ENCODE measurements at places on chromosomes 2 and 18. TPM values are rescaled to one million over a fixed set of nuclear protein-coding genes. Genes with fewer than 3 reads are reported as not detected.

DNA sequence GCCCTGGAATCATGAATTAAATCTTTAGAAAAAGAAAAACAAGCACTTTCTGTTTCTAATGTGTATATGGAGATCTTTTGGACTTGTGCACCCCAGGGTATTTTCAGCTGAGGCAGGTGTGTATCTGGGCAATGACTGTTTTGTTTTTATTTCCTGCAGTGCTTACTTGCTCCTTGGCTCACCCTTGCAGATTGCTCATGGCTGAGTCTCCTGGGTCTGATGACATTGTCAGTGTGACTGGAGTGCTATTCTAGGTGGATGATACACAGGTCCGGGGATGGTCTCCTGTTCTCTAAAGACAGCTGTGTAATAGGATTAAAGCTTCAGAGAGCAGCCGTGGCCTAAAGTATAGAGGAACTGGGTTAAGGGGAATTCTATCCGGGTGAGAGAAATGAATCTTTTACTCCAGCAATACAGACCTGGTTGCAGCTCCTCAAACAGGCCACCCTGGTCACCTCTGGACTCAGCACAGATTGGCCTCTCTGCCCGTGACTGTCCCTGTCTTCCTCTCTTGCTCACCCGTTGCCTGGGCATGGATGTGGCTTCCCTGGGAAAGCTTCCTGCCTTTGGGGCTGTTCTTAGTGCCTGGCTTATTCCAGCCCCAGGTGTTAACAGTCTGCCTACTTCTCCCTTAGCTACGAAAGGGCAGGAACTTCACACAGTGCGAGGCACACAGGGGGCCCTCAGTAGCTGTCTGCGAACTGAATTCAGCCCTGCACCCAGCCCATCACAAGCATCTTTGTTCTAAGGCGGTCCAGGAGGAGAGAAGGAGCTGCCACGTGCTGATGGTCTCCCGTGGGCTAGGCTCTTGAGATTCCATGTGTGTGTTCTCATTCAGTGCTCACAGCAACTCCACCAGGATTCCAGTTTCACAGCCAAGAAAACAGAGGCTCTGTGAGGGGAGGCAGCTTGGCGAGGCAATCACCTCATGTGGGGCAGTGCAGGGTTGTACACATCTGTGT is 84.3 kb downstream of the ACOXL start:
- peaks cover 51% of the 10 kb centered on the region for H3K27me3 ChIP-seq
- H3K36me3 ChIP-seq: no peaks in the 10 kb centered on the region
- no peak for DNase-seq
- no peak overlapping the region for H3K27ac ChIP-seq
- H3K4me3 ChIP-seq: no peak overlapping the region

- no peak overlapping the region for H3K4me3 ChIP-seq
- peaks cover 14% of the 10 kb centered on the region for H3K36me3 ChIP-seq
- DNase-seq: no peak
- H3K27me3 ChIP-seq: no peaks in the 10 kb centered on the region
- no peak overlapping the region for H3K27ac ChIP-seq
Observed at GRCh38 chr2:216694826-216695217, 527 bp downstream of the IGFBP5 start.

DNA sequence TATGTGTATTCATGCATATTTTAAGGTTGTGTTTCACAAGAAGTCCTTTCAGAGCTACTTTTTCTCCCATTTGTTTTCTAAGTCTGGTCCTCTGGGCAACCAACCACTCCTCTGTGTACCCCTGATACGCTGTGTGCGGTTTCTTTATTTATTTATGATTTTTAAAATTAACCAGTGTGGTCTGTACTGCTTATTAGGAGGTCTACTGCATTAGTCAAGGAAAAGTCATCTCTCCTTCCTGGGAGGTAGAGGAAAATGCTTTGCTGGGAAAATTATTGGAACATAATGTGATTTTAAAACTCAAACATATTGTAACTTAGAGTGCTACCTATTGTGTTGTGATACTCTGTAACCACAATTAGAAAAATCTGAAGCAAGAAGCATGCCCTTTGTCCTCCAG is 1404.3 kb downstream of the SUCLG1 start:
- DNase-seq: no peak
- no peak overlapping the region for H3K27ac ChIP-seq
- no peaks in the 10 kb centered on the region for H3K27me3 ChIP-seq
- H3K36me3 ChIP-seq: no peaks in the 10 kb centered on the region
- H3K4me3 ChIP-seq: no peak overlapping the region

GRCh38 chr2:239192456-239192855 is 208.4 kb downstream of the HDAC4 start:
- no peaks in the 10 kb centered on the region for H3K27me3 ChIP-seq
- H3K36me3 ChIP-seq: peaks cover 4% of the 10 kb centered on the region
- no peaks in the 10 kb centered on the region for H3K4me1 ChIP-seq
- DNase-seq: no peak
- H3K27ac ChIP-seq: no peak overlapping the region
- no peak overlapping the region for H3K4me3 ChIP-seq

GRCh38 chr18:13179566-13180113 is 38.9 kb upstream of the LDLRAD4 start:
- no peaks in the 10 kb centered on the region for H3K36me3 ChIP-seq
- H3K4me1 ChIP-seq: no peaks in the 10 kb centered on the region
- DNase-seq: no peak
- H3K27ac ChIP-seq: no peak overlapping the region

DNA sequence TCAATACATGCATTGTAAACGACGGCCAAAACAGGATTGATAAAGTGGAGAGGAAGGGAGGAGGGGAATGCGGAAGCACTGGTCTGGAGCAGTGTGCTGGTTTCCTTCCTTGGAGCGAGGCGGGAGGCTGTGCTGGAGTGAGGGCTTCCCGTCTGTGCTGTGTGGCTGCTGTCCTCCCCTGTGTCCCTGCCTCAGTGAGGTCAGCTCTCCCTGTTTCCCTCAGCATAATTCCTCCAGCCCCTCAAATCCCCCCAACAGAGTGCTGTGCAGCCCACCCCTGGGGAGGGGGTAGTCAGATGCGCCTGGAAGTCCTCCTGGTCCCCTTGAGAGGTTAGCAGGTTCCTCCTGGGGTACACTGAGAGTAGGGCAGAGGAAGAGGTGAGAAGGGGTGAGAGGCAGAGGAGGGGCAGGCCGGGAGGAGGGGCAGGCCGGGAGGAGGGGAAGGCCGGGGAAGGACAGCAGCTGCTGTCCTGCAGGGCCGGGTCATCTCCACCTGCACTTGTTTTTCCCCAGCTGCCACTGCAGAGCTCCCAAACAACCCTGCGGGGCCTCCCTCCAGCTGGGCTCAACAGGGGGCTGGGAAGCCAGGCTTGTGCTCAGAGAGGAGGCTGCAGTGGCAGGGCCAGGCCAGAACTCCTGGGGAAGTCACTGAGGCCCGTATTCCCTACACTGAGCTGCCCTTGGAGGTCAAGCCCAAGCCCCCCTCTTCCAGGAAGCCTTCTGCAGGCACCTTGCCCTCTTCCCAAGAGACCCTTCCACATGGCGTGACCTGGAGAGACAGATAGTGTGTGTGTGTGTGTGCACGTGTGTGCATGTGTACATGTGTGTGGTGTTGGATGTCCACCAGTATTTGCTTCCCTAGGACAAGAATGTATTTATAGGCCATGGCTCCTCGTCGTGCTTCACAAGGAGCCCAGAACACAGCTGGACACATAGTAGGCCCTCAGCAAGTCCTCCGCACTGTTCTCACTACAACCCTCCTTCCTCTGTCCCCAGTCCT is 13.2 kb upstream of the ATP6V1B1 start:
- no peaks in the 10 kb centered on the region for H3K4me1 ChIP-seq
- H3K4me3 ChIP-seq: no peak overlapping the region
- no peak overlapping the region for H3K27ac ChIP-seq
- no peak for DNase-seq

DNA sequence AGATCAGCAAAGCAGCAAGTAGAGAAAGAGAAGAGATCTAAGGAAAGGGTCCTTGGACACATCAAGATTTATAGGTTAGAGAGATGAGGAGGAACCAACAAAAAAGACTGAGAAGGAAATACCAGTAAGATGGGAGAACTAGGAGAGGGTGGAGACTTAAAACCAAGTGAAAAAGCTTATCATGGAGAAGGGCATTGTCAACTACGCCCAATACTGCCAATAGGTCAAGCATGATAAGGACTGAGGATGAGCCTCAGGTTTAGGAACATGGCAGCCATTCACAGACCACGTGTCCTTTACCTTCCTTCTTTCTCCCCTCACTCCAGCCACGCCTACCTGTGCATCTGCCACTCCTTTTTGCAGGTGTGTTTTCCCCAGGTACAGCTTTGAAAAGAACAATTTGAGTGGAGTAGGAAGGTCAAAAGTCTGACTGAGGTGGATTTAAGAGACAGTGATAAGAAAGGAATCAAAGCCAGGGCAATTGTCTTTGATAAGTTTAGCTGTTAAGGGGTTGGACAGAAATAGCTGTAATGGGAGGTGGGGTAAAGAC is 238.7 kb downstream of the STK39 start:
- no peak overlapping the region for H3K4me3 ChIP-seq
- no peak for DNase-seq
- no peak overlapping the region for H3K27ac ChIP-seq
- no peaks in the 10 kb centered on the region for H3K4me1 ChIP-seq
- no peaks in the 10 kb centered on the region for H3K27me3 ChIP-seq

DNA sequence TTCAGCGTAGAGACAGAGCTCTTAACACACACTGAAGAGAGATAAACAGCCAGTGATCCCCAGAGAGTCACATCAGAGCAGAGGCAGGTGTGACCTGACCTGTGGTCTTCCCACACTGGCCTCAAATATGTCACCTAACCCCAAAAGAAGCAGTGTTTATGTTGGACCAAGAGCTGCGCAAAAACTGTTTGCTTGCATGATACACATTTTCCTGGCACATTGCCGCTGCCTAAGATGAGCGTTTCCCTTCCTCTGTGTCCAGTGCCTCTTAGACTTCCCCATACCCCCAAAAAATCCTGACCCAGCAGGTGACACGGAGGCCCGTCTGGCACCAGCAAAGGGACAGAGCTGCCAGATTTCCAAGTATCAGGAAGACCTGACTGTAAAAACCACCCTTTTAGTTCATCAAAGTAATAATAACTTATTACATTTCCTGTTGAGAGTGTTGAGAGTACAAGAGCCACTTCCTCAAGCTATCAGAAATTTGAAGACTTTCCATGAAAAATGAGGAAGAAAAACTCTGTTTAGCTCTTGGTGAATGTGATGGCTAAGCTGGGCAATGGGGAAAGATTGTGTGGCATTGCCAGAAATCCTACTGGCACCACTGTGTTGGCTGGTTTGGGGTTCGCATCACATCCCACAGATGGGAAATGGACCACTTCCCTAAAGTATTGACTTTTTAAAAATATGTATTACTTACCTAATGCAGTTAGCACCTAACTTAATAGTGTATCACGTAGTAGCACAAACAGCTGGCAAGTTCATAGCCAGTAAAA is 6.7 kb downstream of the TNFRSF11A start:
- peaks cover 68% of the 10 kb centered on the region for H3K36me3 ChIP-seq
- no peak for DNase-seq

DNA sequence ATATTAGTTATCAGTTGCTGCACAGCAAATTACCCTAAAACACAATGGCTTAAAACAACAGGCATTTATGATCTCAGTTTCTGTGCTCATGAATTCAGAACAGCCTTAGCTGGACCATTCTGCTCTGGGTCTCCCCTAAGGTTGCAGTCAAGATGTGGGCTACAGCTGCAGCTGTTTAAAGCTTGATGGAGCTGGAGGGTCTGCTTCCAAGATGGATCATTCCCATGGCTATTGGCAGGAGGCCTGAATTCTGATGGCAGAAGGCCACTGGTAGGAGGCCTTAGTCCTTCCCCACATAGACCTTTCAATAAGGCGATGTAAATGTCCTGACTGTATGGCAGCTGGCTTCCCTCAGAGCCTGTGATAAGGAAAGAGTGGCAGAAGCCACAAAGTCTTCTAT is 118.6 kb upstream of the SERPINE2 start:
- no peak overlapping the region for H3K4me3 ChIP-seq
- no peak for DNase-seq
- no peaks in the 10 kb centered on the region for H3K27me3 ChIP-seq
- H3K27ac ChIP-seq: no peak overlapping the region

DNA sequence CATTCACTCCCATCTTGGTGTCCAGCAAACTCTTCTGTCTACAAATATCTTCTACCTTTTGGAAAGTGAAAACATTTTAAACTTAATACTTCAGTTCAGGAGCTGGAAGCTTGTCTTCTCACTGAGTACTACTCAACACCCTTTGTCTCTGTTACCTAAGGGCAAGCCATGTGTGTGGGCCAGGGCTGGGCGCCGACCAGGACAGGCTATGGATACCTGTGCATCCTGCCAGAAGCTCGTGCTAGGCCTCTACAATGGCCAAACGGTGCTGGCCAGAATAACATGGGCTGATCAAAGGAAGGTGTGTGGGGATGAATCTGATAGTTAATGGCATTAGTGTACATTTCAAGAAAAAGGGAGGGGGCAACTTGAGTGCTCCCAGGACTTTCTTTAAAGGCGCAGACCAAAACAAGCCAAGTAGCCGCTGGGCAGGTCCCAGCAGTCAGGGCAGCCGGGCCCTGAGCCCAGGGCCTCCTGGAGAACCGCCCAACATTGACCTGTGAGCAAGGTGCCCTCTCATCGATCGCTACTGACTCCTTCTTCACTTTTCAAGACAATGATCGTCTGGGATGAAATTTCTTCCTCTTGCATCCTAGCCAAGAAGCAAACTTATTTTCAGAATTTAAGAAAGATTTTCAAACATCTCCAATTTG is 29.0 kb upstream of the ID2 start:
- H3K4me1 ChIP-seq: peaks cover 10% of the 10 kb centered on the region
- no peaks in the 10 kb centered on the region for H3K36me3 ChIP-seq
- no peak overlapping the region for H3K27ac ChIP-seq

- DNase-seq: no peak
- no peak overlapping the region for H3K4me3 ChIP-seq
- H3K27me3 ChIP-seq: no peaks in the 10 kb centered on the region
- peaks cover 6% of the 10 kb centered on the region for H3K36me3 ChIP-seq
Observed at GRCh38 chr2:154261473-154262027, 389.8 kb downstream of the GALNT13 start.

GRCh38 chr2:133457861-133458260 is 110.4 kb downstream of the NCKAP5 start:
- no peak for DNase-seq
- no peak overlapping the region for H3K4me3 ChIP-seq
- H3K27me3 ChIP-seq: no peaks in the 10 kb centered on the region
- H3K36me3 ChIP-seq: no peaks in the 10 kb centered on the region
- no peak overlapping the region for H3K27ac ChIP-seq
- H3K4me1 ChIP-seq: no peaks in the 10 kb centered on the region

GRCh38 chr2:97712693-97713295 is 582 bp upstream of the ZAP70 start:
- DNase-seq: no peak
- no peak overlapping the region for H3K4me3 ChIP-seq
- peaks cover 64% of the 10 kb centered on the region for H3K27me3 ChIP-seq

- DNase-seq: no peak
- H3K36me3 ChIP-seq: peaks cover 23% of the 10 kb centered on the region
- no peak overlapping the region for H3K27ac ChIP-seq
- no peak overlapping the region for H3K4me3 ChIP-seq
- no peaks in the 10 kb centered on the region for H3K4me1 ChIP-seq
- peaks cover 37% of the 10 kb centered on the region for H3K27me3 ChIP-seq
Observed at GRCh38 chr2:175007510-175007909, 2.3 kb upstream of the CHN1 start.

GRCh38 chr2:196113061-196113974 is 44.7 kb upstream of the DNAH7 start:
- H3K36me3 ChIP-seq: peaks cover 12% of the 10 kb centered on the region
- peak overlapping the region; percentile 95 for H3K27ac ChIP-seq
- peak; percentile 19 for DNase-seq
- H3K27me3 ChIP-seq: no peaks in the 10 kb centered on the region
- H3K4me1 ChIP-seq: peaks cover 20% of the 10 kb centered on the region

The KHK gene
- total RNA-seq: 4.2 TPM

The TMEM200C gene
- not detected for total RNA-seq

The SLC19A3 gene
- 63.8 TPM for total RNA-seq

The C2orf78 gene
- not detected for total RNA-seq

The UGT1A4 gene
- total RNA-seq: 6.1 TPM
